ENCODE measurements at places on chromosomes 3 and 15.

GRCh38 chr3:141553055-141553454 lies 66.2 kb downstream of the RASA2 start:
- no peak for DNase-seq

DNA sequence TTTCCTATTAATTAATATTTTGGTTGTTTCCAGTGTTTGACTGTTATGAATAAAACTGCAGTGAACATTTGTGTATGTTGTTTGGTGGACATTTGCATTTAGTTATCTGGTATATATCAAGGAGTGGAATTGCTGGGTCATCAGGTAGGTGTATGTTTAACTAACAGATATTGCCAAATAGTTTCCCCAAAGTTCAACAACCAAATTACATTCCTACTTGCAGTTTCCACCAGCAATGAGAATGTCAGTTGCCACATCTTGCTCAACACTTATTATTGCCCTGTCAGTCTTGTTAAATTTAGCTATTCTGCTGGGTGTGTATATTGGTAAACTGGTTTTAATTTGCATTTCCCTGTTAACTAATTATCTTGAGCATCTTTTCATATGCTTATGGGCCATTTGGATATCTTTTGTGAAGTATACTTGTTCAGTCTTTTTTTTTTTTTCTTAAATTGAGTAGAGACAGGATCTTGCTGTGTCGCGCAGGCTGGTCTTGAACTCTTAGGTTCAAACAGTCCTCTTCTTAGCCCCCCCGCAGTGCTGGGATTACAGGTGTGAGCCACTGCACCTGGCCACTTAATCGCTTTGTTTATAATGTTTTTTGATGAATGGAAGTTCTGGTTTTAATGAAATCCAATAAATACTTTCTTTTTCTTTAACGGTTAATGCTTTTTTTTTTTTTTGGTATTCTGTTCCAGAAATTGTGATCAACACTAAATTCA lies 7.9 kb downstream of the FEM1B start:
- DNase-seq = no peak

DNA sequence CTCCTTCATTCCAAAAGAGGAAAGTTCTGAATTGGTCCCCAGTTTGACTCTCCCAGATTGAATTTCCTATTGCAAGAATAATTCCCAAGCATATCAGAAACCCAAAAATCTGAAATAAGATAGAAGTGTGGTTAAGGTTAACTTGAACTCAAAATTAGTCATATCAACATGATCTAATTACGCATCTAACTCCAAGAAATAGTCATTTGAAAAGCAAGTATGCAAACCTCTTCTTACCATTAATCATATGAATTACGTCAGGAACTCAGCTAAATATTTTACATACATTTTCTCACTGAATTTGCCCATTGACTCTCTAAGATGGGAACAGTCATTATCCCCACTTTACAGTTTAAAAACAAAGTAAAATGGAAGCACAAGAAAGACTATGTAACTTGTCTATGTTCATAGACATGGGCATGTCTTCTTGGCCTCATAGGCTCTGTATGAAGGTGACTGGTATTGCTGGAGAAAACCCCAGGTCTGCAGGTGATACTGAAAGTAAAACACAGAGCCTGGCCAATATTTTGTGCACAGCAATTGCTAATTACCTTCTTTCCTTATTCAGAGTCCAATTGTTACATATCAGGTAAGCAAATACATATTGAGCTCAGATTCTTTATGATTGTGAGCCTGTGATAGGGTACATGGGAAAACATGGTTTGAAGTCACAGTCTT lies 139.2 kb downstream of the ATP8B4 start:
- no peak for DNase-seq

- no peak for DNase-seq
These were observed 56.1 kb upstream of the TRPM1 start for GRCh38 chr15:31157644-31158069.

GRCh38 chr3:98395101-98395500 lies 4.6 kb downstream of the OR5K3 start:
- DNase-seq = no peak

GRCh38 chr3:181899702-181900101 lies 188.0 kb downstream of the SOX2 start:
- DNase-seq = no peak

- no peak for DNase-seq
These were observed 33.7 kb downstream of the VIPR1 start for GRCh38 chr3:42535981-42536784.

DNA sequence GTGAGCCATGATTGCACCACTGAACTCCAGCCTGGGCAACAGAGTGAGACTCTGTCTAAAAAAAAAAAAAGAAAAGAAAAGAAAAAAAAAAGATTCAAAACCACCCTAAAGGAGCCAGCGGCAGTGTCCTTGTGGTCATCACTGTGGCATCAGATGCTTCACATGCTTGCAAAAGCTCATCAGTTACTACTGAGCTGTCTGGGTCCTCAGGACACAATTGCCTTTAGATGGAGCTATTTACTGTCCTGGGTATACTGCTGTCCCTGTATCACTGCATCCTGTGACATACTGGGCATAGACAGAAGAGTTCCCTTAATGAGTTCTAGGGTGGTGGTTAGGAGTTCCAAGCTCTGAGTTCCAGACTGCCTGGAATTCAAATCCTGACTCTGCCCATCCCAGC lies 85.8 kb downstream of the LINGO1 start:
- no peak for DNase-seq

DNA sequence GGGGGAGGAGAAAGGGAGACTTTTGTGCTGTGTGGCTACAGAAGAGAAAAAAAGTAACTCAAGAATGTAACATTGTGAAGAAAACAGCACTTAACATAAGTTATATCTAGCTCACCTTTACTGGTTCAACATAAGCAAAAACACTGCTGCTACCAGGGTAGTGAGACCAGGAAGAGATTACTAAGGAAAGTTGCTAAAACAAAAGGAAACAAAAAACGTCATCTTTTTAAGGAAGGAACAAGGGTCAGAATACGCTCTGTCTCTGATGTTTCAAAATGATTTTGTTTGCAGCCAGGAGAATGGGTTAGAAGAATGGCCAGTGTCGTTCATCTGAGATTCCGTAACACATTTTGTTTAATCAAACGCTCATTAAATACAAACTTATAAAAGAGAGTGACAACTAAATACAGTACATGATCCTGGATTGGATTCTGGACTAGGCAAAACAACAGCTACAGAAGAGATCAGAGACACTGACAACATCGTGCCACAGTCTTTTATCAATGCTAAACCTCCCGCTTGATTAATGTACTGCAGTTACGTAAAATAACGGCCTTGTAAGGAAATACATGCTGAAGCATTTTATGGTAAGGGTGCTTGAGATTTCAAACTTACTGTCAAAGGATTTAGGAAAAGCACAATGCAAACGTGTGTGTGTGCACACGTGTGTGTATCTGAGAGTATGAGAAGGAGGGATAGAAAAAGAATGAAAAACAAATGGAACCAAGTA lies 67.7 kb downstream of the FOXP1 start:
- no peak for DNase-seq

Data from epithelial cell of prostate (primary cell).